ENCODE measurements at places on chromosomes 3 and 15.

DNA sequence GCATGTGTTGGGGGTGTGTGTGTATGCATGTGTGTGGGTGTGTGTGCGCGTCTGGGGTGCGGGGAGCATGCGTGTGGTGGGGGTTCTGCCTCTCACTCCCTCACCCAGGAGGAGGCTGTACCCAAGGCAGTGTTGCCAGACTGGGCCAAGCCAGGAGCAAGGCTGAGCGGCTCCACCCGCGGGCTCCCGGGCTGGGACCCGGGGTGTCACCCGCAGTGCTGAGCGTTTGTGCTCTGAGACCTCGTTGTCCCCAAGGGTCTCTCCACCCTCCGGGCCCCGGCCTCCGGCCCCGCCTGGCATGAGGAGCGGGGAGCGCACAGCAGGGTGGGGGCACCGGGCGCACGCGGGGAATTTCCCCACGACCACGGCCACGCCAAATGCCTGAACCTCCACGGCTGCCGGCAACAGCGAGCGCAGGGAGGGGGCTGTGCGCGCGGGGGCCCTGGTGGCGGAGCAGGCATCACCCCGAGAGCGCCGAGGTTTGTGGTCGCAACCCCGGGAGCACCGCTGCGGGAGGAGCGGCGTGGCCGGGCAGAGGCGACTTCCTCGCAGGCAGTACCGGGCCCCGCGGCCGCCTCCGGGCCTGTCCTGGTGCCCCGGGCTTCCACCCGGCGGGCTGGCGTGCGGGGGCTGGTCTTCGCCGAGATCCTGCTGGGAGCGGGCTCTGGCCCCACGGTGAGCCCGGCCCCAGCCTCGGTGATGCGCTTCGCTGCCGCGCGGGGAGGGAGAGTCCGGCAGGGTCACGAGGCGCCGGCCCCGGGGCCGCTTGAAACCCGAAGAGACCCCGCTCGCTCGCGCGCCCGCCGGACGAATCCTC is 7.4 kb upstream of the OCA2 start:
- peak; percentile 11 for DNase-seq

DNA sequence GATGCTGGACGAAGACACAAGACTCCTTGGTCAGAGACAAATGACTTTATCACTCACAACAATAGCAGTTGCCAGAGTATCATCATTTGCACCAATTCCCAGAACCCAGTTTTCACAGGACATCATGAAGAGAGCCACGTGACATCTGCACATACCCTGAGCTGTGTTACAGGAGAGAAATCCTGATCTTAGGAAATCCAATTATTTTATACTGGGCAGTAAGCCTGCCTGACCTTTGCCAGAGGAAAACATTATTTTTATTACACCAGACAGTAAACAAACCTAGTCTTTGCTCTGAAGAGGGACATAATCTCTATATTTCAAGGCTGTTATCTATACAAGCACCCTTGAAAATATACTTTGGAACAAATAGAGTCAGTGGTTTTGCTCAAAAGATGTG is 77.4 kb downstream of the ZBBX start:
- no peak for DNase-seq

- no peak for DNase-seq
These were observed 36.2 kb downstream of the CHSY1 start for GRCh38 chr15:101215681-101216080.

- DNase-seq: no peak
These were observed 67.6 kb downstream of the SMAD3 start for GRCh38 chr15:67133026-67133425.

DNA sequence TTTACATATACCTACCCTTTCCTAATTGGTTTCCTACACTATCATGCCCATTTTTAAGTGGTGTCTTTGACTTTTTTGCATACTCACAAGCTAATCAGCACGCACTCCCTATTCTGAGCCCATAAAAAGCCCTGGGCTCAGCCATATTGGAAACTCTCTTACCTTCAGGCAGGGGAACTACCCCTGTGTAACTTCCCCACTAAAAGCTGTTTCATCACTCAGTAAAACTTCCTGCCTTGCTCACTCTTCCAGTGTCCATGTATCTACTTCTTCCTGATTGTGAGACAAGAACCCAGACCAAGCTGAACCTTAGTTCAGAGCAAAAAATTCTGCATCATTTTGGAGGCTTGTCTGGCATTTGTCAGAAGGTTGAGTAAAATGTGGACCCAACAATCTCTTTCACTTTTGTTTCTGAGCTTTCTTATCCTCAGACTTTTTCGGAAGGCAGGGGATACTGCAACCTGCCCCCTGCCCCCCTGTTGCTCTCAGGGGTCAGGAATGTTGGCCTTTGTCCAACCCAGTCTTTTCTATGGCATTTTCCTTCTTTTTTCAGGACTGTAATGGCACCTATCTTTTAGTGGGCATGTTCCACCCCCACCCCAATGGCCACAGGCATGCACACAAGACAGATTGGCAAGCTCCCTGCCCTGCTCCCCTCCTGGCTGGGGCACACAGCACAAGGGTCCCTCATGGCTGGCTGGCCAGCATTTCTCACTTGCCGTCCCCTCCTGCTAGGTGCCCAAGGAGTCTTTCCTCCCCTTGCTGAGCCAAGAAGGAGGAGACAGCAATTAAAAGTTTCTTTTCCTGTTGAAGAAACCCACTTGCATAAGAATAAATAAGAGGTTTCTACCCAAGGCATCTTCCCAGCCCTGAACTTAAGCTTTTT is 26.3 kb upstream of the TMEM45A start:
- DNase-seq: no peak

DNA sequence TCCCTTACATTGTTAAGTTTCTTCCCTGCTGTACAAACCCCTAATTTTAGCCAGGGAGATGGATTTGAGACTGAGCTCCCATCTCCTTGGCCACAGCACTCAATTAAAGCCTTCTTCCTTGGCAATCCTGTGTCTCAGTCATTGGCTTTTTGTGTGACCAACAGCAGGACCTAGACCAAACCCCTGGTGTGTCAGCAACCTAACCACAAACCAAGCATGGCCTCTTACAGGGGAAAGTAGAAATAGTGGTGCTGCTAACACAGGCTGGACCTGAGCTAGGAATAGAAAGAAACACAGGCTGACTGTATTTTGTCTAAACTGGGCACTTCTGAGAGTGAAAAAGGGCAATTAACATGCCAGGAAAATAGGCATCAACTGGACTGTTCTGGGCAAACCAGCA is 37.9 kb downstream of the PPCDC start:
- no peak for DNase-seq

- DNase-seq: no peak
These were observed 1.8 kb downstream of the BCL6 start for GRCh38 chr3:187743195-187744141.

DNA sequence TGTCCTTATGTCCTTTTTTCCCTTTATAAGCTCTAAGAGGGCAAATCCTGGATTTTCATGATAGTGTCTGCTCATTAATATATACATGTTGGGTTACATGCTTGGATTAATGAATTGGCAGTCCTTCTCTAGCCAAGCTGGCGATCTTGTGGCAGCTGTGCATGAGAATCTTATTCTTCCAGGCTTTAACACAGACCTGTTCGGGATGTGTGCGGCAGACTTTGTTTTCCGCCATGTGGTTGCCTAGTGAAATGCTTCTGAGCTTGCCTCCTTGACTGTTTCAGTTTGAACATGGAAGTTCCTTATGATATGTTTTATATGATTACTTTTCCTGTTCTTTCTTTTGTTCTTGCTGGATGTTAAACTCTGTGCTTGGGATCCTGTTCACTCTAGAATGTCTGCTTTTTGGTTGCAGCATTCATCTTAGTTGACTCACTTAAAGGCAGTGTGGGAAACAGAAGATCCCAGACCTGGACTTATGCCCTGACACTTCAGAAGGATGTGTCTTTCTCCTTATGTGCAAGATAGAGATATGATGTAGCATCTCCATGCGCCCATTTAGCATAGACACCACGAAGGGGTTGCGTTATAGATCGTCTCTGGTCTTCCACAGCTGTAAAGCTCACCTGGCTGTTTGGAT is 7.2 kb downstream of the CHCHD6 start:
- DNase-seq: no peak

DNA sequence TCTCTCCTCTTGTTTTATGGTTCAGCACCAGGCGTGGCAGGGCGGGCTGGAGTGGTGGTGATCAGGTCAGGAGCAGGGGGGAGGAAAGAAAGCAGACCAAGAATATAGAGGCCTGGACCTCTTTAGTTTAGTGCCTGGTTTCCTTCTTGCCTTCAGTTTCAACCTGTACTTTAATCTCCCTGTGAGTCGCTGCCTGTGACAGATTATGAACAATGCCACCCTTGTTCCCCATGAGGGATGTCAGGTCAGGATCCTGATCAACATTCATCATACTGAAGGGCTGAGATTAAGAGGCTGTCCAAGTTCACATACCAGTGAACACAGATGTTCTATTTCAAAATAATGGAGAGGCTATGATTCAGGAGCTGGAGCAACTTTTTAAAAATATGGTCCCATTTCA is 11.4 kb downstream of the ENTPD3 start:
- DNase-seq: no peak

- DNase-seq: no peak
These were observed 40.5 kb downstream of the DPPA2 start for GRCh38 chr3:109275702-109276293.

- no peak for DNase-seq
These were observed 60.8 kb upstream of the GALNT15 start for GRCh38 chr3:16113704-16114103.

DNA sequence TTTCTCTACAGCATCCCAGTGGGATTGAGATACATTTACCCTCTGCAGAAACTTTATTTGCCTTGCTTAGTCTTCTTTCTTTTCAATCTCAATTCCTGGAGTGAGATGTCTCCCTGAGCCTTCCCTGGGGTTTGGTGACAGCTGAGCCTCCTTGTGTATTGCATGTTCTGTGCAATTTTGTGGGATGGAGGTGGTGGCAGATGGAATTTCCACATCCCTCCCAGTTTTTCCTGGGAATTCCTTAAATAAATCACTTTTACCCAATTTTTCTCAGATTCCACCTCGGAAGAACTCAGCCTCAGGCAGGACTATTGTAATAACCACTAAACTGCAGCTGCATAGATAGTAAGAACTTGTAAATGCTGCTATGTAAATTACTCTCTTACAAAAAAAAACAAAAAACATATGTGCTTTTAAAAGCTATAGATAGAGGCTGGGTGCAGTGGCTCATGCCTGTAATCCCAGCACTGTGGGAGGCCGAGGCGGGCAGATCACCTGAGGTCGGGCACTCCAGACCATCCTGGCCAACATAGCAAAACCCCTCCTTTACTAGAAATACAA is 88.5 kb upstream of the ABHD17C start:
- DNase-seq: no peak

- no peak for DNase-seq
These were observed 795.3 kb upstream of the ARRDC4 start for GRCh38 chr15:97165205-97165604.

DNA sequence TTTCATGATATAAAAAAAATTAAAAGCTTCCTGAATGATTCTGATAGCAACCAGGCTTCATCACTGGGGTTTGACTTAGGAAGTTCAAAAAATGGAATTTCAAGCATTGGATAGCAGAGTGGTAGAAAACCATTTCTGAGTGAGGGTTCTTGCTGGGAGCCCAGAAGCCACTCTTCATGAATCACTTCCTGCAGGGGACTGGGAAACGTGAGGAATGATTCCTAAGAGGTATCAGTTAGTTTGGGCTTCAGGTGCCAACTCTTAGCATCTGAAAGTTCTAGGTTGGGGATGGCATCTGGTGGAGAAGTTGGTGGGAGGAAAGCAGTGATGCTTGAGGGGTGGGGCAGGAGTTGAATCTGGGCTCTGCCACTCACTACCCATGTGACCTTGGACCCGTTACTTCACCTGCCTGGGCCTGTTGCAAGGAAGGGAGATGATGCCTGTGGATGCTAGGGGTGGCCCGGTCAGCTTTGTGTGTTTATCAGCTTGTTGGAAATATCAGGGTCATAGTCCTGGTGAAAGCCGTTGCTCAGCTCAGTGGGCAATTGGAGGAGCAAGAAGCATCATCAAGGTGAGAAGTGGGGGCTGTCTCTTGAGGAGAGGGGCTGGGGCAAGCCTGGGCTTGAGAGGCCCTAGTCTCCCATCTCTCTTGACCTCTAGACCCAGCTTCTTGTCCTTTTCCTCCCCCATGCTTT is 37.0 kb upstream of the TNFAIP8L3 start:
- no peak for DNase-seq

GRCh38 chr15:76193934-76194333 is 117.3 kb downstream of the ETFA start:
- DNase-seq: no peak

DNA sequence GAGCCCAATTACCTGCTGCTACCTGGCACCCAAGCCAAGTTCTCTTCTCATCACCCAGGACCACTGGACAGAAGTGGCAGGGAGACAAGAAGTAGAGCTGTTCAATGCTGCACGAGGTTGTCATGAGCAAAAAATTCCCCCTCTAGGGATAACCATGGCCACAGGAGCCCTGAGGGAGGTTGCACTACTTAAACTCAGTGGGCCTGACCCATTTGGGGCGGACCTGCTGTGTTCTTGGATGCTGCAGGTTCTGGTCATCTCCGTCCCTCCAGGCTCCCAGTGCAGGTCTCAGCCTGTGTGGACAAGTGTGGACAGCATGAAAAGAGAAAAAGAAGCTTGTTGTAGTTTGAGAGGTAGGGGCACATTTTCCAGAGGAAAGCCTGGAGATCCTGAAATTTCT is 26.1 kb upstream of the MANF start:
- DNase-seq: no peak

DNA sequence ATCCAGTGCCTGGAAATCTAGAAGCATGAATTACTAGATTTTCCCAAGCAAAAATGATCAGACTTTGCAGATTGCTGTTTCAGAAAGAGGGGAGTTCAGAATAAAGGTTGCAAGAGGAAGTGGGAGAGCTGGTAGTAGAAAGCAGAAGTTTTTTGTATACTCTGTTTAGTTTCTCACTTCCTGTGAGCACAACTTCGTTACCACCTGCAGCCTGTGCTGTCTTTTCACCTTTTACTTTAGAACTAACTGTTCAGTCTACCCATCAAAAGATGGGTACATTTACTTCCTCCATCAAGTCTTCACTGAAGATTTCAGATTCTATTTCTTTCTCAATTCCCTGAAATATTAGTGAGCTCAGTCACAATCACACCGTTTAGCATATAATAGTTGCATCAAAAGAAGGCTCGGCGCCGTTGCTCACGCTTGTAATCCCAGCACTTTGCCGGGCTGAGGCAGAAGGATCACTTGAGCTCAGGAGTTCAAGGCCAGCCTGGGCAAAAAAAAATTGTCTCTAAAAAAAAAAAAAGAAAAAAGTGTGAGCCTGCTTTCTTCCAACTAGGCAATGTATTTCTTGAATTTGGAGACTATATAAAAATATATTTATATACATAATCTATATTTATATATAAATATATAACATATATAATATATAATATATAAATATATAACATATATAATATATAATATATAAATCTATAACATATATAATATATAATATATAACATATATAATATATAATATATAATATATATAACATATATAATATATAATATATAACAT is 1.8 kb upstream of the CEP97 start:
- peak; percentile 72 for DNase-seq

GRCh38 chr3:184872200-184872599 is 60.2 kb downstream of the VPS8 start:
- DNase-seq: peak; percentile 58

Measured in T-helper 1 cell (primary cell).